ENCODE measurements at places on chromosomes 3 and 15.
A peak's percentile ranks its signal among the peaks of the same experiment; 100 is the strongest.

GRCh38 chr3:72234391-72234790 lies 449.4 kb upstream of the PROK2 start:
- DNase-seq: no peak

DNA sequence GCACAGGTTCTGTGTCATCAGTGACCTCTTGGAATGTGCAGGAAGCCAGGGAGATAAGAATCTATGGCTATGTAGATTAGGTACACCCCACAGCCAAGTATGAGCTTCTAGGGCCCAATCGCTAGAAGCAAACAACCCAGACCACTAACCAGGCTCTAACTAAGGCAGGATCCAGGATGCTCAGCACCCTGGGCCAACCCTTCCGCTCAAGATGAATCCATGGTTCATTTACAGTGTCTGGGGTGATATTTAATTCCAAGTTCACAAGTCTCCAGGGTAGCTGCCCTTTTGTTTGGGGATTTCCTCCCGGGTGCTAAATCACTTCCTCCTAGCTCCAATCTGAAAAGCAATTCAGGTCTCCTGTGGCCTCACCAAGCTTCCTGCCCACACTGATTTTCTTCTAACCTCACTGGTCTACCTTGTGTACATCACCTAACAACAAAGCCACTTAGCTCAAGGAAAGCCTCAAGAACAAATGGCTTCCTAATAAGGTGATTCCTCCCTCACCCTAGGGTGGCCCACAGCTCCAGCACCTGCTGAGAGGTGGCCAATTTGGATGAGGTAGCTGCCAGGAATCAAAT lies 2.4 kb downstream of the EHD4 start:
- no peak for DNase-seq

DNA sequence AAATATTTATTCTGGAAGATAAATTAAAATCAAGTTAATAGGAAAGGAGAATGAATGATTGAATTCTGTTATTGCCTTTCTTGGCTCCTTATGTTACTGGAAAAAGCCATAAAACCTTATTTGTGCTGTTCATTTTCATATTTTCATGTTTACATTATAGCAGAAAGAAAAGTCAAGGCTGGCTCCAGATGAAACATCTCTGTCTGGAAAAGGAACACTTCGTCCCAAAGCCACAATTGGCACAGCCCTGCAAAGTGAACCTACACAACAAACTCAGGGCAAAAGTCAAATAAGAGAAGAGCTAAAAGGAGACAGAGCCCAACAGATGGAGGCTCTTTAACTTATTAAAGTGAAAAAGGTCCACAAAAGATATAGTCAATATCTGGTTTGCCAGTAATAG lies 73.4 kb downstream of the GTPBP8 start:
- no peak for DNase-seq

- no peak for DNase-seq
Observed at GRCh38 chr3:49792371-49793150, 6.2 kb upstream of the IP6K1 start.

DNA sequence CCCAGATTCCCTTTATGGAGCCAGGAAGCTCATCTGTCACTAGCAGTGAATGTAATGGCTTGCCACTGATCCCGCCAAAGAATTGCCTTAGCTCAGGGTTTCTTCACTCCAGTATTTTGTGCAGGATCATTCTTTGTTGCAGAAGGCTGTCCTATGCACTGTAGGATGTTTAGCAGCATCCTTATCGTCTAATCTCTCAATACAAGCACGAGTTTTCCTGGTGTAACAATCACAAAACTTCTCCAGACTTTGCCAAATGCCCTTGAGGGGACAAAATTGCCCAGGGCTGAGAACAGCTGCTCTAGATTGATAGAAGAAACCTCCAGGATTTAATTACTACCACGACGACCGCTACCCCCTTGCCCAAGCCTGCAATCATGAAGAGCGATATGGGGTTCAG lies 6.8 kb upstream of the SHQ1 start:
- no peak for DNase-seq

DNA sequence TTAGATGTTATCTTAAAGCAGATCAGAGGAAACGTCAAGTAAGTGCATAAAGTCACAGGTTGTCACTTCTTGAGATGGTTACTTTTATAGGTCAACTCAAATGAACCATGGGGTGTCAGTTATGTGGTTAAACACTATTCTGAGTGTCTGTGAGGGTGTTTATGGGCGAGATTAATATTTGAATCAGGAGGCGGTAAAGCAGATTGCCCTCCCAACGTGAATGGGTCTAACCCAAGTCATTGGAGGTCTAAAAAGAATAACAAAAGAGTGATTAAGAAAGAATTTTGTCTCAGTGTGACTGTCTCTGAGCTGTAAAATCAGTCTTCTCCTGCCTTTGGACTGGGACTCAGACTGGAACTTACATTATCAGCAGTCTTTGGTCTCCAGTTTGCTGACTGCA lies 977.5 kb downstream of the NAALADL2 start:
- no peak for DNase-seq

DNA sequence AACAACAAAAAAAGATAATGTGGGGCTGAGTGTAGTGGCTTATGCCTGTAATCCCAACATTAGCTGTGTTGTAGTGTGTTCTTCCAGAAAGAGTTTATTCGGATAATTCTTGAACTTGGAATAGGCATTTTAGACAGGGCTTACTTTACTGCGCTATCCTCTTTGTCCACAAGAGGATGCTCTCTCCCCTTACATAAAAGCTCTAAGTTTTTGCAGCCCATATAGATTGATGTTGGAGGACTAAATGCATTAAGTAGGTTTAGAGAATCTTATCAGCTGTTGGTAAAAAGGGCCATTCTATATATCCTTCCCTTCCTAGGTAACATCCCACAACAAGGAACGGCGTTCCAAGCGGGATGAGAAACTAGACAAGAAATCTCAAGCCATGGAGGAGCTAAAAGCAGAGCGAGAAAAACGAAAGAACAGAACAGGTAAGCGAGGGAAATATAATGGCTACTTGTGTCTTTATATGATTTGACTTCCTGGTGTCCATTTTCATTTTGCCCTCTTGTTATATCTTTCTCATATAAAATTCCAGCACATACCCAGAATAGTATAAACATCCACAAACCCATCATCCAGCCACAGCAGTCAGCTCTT lies 27.8 kb upstream of the ITPKA start:
- DNase-seq: no peak

DNA sequence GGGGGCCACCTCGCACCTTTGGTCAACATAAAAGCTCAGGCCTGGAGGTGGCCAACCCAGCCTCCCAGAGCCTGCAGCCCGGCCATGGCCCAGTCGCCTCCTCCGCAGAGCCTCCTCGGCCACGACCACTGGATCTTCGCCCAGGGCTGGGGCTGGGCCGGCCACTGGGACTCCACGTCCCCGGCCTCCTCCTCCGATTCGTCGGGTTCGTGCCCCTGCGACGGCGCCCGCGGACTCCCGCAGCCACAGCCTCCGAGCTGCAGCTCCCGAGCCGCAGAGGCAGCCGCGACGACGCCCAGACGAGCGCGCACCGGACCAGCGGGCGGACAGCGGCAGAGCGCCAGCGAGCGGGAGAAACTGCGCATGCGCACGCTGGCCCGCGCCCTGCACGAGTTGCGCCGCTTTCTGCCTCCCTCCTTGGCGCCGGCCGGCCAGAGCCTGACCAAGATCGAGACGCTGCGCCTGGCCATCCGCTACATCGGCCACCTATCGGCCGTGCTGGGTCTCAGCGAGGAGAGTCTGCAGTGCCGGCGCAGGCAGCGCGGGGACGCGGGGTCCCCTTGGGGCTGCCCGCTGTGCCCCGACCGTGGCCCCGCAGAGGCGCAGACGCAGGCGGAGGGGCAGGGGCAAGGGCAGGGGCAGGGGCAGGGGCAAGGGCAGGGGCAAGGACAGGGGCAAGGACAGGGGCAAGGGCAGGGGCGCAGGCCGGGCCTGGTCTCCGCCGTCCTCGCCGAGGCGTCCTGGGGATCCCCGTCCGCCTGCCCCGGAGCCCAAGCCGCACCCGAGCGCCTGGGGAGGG lies at the start of gene MESP2:
Gene MESP2 (plus strand): TSS at position 59 of the 799 bp plus-strand sequence. CDS start 26 bp downstream, at position 85.
- peak; percentile 12 for DNase-seq

DNA sequence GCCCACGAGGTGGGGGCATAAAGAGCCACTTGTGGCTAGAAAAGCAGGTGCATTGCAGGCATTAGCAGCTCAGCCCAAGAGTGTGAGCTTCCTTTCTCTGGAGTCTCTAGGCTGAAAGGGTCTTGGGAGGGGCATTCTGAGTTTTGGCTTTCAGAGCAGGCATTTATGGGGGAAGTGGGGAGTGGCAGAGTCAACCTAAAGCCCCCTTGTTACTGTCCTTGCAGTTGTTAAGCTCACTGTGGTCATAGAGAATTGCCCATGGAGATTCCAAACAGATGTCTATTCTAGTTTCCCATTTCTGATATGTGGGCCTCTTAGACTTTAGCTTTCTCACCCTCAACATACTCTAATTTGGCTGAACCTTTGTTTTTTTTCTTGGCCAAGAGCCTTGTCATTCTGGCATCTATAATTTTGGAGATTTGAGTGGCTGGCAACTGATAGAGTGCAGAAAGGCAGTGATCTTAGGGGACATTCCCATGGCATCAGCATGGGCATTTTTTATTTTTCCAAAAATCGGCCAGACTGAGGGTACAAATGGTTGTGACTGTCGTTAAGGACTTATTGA lies 217.9 kb downstream of the THSD4 start:
- no peak for DNase-seq

GRCh38 chr3:187982142-187982541 lies 171.8 kb upstream of the LPP start:
- no peak for DNase-seq

DNA sequence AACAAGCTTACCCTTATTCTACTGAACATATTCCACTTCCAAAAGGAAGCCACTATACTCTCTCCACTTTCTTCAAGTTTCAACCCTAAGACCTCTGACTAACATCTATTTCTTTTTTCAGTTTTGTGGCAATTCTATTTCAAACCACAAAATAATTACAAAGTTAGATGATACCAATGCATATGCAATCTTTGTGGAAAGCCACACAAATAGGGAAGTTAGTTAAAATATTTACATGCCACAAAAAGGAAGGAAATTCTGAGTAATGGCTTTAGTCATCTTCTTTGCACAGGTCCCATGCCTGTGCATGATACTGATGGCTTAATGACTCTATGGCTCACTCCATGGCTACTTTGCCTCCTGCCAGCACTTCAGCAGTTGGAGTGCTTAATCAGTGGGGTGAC lies 57.0 kb upstream of the MCTP2 start:
- DNase-seq: no peak

DNA sequence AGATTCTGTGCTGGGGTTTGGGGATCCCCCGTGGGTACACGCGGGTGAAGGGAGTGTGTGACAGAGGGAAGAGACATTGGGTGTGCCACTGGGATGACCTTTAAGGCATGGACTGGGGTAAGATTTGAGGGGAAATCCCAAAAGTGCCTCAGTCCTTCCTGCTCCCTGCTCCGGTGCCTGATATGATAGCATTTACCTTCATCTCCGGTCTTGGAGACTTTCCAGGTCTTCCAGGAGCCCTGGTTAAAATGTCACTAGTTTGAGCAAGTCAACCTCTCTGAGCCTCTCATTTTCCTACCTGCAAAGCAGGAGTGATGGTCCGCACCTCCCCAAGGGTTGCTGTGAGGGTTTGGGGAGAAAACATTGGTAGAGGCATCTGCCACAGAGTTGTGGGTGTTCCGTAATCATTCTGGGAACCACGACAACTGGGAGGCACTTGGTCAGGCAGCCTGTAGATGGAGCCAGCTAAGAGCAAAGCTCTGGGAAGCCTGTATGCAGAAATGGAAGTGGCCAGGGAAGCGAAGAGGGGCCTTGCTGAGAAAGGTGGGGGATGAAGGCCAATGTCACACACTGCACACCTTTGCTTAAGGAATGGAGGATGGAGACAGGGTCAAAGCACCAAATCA lies 33.9 kb upstream of the KIF23 start:
- no peak for DNase-seq

DNA sequence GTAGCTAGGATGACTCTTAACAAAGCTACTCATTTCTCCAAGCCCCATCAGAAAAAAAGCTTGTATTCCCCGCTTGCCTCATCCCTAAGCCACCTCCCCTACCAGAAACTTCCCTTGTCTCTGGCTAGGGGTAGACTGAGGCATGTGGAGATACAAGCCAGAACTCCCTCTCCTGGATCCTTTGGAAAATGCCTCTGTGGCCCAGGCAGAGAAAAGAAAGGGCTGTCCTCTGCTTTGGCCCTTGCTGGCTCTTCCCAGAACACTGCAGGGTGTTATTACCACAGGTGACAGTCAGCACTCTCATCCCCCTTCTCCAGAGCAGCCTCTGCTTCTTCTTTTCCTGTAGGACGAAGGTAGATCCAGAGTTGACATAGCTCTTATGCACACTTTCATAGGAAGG lies 15.2 kb downstream of the RMDN3 start:
- no peak for DNase-seq

- no peak for DNase-seq
Observed at GRCh38 chr15:43513550-43513949, 3.9 kb upstream of the MAP1A start.

- no peak for DNase-seq
Observed at GRCh38 chr3:104987859-104988258, 378.9 kb upstream of the ALCAM start.

GRCh38 chr3:194070220-194070633 lies 65.7 kb upstream of the HES1 start:
- DNase-seq: no peak

GRCh38 chr15:64813075-64813474 lies 12.4 kb downstream of the PIF1 start:
- DNase-seq: no peak

DNA sequence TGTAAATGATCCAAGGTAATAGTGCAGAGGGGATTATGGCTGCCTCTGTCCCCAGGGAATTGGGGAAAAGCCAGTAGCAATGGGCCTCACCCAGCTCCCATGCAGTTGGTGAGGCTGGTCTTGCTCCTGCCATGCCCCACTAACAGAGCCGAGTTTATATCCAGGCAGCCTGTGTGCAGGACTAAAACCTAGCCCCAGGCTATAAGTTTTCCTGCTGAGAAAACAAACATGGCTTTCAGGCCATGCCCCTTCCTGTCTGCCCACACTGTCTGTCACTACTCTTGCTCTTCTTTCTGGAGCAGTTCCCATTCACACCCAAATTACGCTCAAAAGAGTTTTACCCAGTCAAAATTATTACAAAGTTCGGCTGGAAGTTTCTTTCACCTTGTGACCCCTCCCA lies 73.5 kb upstream of the SPATA16 start:
- DNase-seq: no peak

All from stimulated activated CD8-positive, alpha-beta memory T cell treated with anti-CD3 and anti-CD28 coated beads, Interleukin-7, amount 100 ng/mL, for 1 hour (primary cell).